IPS-NIHi11 (cell line): ENCODE measurements at places on chromosomes 11 and 22.

GRCh38 chr11:102722821-102723220 lies 1.9 kb downstream of the MMP8 start:
- DNase-seq, result no peak

- DNase-seq, result no peak
Measured at GRCh38 chr11:78131956-78132355, 7.5 kb downstream of the ALG8 start.

GRCh38 chr11:72998676-72999075 lies 143.4 kb downstream of the FCHSD2 start:
- no peak for DNase-seq

DNA sequence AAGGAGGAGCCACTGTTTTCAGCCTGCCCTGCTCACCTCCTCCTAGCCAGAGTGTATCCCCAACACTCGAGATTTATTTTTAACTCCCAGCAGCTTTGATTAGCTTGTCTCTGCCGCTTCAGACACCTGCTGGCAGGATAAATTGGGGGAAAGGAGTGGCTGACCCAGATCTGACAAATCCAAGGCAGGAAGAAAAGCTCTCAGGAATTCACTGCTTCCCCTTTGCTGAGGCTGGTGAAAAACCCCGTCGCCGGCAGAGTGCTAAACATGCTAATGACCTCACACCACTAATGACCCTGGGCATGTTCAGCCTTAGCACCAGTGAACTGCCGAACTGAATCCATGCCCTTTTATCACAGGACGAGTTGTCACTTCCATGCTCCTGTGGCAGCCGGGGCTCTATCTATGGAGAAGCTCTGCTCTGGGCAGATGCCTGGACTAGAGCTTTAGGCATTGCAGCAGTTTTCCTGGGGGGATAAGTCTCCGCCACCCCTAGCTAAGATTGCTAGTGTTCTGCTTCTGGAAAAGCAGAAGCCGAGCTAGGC lies 52.2 kb downstream of the FEZ1 start:
- DNase-seq, result peak; percentile 50

DNA sequence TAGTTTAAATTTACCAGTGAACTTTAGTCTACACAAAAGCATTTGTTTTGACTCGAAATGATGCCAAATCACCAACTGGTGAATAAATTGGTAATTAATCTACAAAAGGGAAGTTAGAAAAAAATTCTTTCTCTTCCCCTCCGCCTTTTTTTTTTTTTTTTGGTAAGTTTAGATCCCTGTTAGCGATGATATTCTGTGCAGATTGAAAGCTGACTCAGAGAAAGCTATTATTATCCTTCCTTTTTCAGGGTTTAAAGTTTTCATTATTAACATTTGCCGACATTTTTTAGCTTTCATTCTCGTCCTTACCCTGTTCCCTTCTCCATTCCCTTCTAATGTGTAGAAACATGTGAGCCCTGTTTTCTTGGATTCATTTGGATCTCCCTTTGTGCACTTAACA lies 16.8 kb upstream of the NUP160 start:
- no peak for DNase-seq
